ENCODE measurements at places on chromosomes 12 and 14.

GRCh38 chr12:84361651-84362551 is 550.7 kb downstream of the SLC6A15 start:
- no peak for DNase-seq

- no peak for DNase-seq
Measured at GRCh38 chr12:6277982-6278438, 32.5 kb upstream of the PLEKHG6 start.

DNA sequence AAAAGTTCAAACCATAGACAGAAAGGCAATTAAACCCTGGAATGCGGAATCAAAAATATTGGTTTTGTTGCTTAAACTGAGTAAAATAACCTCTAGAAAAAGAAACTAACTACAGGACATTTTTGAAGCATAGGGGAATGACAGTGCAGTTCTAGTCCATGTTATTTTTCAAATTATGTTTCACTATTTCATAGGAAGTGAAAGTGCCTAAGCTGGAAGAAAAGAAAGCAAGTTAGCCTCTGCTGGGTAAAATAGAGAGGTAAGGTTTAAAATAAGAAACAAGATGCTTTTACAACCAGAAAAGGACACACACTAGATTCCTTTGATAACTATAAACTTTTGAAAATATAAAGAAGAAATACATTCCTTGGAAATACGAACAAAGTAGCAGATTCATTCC is 1.1 kb downstream of the CLECL1 start:
- DNase-seq: no peak

- no peak for DNase-seq
Measured at GRCh38 chr14:58430156-58430555, 2.6 kb downstream of the KIAA0586 start.

DNA sequence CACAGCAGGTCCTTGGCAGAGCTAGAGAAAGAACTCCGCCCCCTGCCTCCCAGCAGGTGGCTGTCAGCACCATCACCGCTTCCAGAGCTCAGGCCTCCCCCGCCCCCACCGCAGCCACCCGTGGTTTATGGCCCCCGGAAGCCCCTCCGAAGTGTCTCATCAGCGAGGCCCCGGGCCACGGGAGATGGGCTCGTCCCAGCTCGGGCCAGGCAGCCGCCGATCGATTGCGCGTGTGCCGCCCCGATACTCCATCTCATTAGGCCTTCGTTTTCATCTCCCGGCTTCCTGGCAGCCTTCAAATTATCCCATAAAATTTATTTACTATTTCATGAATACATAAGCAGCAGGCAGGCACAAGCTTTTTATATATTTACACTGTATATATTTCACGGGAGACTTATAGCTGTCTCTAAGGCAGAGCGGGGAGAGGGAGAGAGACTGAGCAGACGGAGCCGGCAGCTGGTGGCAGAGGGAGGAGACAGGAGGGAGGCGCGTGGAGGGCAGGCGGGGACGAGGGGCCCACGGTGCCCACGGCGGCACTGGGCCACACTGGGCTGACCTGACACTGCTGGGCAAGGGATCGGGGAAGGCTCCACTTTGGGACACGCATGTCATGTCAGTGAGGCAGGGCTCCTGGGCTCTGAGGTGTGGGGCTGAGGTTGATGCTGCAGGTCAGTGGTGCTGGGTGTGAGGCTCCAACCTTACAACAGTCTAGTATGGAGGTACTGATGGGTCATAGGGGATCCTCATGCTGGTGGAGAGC is 241.2 kb downstream of the RBM19 start:
- DNase-seq: no peak

DNA sequence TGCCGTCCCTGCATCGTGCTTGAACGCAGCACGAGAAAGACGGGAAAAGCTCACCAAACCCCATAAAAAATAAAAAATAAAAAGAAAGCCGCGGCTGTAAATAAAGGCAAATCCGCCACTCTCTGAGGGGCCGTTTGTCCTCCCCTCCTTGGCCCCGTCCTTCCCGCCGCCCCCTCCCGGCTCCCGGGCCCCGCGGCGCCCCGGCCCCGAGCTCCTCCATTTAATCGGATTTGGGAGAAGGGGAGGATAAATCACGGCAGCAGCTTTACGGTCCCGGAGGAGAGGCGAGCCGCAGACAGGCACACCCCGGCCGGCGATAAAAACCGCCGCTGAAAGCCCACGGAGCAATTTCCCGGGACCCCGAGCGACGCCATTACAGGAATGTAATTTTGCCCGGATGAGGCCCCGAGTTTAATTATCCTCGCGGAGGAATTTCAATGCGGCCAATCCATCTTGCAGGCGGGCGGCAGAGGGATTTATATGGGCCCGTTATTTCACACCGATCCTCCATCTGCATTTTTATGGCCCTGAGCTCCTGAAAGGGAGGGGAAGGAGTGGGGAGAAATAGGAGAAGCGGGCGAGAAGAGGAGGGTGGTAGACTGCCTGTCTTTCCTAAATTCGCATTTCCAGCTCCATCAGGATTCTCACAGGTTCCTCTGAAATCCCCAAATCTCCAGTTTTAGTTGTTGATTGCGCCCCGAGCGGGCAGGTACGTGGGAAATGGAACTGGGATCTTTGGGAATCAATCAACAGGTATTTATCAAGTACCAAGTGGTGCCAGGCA is 1.3 kb upstream of the ATP5MC2 start:
- DNase-seq: no peak

DNA sequence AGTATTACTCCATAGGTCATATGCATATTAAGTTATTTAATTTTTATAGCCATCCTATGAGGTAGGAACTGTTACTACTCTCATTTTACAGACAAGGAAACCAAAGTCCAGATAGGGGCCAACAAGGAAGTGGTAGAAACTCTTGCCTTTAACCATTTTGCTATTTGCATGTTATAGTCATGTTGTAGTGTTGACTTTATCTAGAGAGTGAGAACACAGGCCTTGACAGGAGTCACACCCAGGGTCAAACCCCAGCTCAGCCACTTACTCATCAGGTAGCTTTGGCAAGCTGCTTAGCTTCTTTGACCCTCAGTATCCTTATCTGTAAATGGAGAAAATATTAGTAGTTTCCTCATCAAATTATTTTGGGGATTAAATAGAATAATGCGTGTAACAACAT is 156.2 kb downstream of the CAND1 start:
- no peak for DNase-seq

DNA sequence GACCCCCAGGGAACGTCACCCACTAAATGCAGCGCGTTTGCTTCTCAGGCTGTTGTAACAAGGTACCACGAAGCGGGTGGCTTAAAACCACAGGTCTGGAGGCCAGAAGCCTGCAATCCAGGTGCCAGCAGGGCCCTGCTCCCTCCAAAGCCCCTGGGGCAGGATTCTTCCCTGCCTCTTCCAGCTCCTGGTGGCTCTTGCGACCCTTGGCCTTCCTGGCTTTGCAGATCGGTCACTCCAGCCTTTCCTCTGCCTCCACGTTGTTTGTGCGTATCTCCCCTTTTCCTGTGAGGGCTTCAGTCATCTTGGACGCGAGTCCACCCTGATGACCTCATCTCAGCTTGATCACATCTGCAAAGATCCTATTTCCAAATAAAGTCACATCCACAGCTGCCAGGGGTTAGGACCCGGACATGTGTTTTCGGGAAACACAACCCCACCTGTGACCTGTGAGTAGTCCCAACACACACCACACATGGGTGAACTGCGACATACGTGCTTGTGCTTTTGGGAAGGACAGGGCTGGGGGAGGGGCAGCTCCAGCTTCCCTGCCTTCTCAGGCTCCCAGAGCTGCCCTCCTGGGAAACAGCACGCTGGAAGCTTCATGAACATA is 114.5 kb upstream of the NCOR2 start:
- DNase-seq: no peak

DNA sequence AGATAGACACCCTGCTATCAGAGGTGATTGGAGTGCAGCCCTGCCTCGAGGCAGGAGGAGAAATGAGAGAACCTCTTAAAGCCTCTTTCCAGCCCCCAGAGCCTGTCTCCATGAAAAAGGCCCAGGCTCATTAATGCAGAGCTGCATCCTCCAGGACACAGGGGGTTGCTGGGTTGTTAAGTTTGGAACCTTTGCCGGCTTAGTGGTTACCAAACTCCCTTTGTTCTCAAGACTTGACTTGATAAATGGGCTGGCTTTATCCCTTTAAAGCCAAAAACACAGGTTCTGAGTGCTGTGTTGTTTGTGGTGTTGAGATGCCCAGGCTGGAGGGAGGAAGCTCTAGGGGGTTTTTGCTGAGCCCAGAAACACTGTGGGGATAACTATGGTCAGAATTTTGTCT is 71.0 kb downstream of the DAD1 start:
- no peak for DNase-seq

GRCh38 chr12:46384451-46385309 is 12.1 kb upstream of the SLC38A2 start:
- DNase-seq: no peak
